ENCODE measurements at places on chromosomes 12 and 14. TPM values are rescaled to one million over a fixed set of nuclear protein-coding genes. Genes with fewer than 3 reads are reported as not detected.

DNA sequence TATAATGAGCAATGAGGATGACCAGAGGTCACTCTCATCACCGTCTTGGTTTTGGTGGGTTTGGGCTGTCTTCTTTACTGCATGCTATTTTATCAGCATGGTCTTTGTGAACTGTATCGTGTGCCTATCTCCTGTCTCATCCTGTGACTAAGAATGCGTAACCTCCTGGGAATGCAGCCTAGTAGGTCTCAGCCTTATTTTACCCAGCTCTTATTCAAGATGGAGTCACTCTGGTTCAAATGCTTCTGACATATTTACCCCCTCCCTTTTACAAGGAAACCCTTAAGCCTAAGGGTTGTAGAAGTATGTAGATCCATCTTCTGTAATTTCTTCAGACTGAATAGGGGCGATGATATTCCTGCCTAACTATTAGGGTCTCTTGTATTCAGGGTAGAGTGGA lies 8.4 kb downstream of the IFI27L1 start:
- no peak overlapping the region for H3K27ac ChIP-seq
- H3K4me3 ChIP-seq, result no peak overlapping the region
- DNase-seq, result no peak
- no peaks in the 10 kb centered on the region for H3K36me3 ChIP-seq
- H3K4me1 ChIP-seq, result no peaks in the 10 kb centered on the region
- H3K27me3 ChIP-seq, result no peaks in the 10 kb centered on the region

- peaks cover 2% of the 10 kb centered on the region for H3K27me3 ChIP-seq
- no peak overlapping the region for H3K27ac ChIP-seq
- peaks cover 8% of the 10 kb centered on the region for H3K4me1 ChIP-seq
- no peak for DNase-seq
- H3K36me3 ChIP-seq, result no peaks in the 10 kb centered on the region
- no peak overlapping the region for H3K4me3 ChIP-seq
Measured at GRCh38 chr12:80000831-80001230, 65.9 kb upstream of the PPP1R12A start.

Gene KRT6A
- total RNA-seq, result not detected

Gene GPR135
- 1.5 TPM for total RNA-seq

DNA sequence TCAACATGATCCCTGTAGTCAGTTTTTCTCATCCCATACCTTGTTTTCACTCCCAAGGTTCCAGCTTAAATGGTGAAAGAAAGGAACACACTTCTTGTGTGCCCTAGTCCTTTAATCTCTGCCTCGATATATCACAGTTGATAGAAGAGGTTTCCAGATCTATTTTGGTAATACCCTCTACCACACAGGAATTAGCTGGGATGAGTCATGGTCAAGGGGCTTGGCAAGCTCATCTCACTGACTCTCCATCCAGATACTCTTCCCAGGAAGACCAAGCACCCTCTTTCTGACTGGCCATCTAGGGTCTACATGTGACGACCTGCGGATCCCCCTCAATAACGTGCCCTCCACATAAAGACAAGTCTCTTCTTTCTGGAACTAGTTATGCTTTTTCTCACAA lies 277.9 kb downstream of the ITPR2 start:
- DNase-seq, result no peak
- H3K27me3 ChIP-seq, result no peaks in the 10 kb centered on the region
- peaks cover 51% of the 10 kb centered on the region for H3K36me3 ChIP-seq

Gene TPPP2
- total RNA-seq, result not detected

- no peak overlapping the region for H3K4me3 ChIP-seq
- DNase-seq, result no peak
- H3K27me3 ChIP-seq, result no peaks in the 10 kb centered on the region
- H3K36me3 ChIP-seq, result peaks cover 83% of the 10 kb centered on the region
- no peak overlapping the region for H3K27ac ChIP-seq
Measured at GRCh38 chr12:124420996-124421674, 126.2 kb downstream of the RFLNA start.

DNA sequence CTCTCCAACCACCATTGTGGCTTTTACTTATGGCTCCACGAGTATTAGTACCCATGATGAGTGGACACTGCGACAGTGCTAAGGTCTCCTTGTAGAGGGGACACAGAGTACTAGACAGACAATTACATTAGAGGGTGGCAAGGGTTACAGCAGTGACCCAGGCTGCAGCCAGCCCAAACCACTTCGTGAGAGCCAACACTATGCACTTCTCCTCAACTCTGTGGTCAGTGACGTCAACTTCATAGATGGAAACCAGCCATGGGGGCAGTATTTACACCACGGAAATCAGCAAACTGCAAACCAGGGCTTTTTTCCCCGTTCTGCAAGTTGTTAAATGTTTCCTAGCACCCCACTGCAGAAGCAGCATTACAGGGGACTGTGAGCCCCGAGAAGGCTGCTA lies 61.6 kb upstream of the ZFP36L1 start:
- no peaks in the 10 kb centered on the region for H3K27me3 ChIP-seq
- H3K4me3 ChIP-seq, result no peak overlapping the region
- H3K36me3 ChIP-seq, result no peaks in the 10 kb centered on the region
- no peak for DNase-seq

Gene LRRC23
- 7.7 TPM for total RNA-seq

Gene COX6A1
- 255 TPM for total RNA-seq

- H3K4me1 ChIP-seq, result no peaks in the 10 kb centered on the region
- no peaks in the 10 kb centered on the region for H3K36me3 ChIP-seq
- DNase-seq, result no peak
- peaks cover 17% of the 10 kb centered on the region for H3K27me3 ChIP-seq
Measured at GRCh38 chr14:76100236-76100635, 51.5 kb upstream of the GPATCH2L start.

Gene RNASE7
- total RNA-seq, result not detected

Gene NYNRIN
- 0.02 TPM for total RNA-seq

DNA sequence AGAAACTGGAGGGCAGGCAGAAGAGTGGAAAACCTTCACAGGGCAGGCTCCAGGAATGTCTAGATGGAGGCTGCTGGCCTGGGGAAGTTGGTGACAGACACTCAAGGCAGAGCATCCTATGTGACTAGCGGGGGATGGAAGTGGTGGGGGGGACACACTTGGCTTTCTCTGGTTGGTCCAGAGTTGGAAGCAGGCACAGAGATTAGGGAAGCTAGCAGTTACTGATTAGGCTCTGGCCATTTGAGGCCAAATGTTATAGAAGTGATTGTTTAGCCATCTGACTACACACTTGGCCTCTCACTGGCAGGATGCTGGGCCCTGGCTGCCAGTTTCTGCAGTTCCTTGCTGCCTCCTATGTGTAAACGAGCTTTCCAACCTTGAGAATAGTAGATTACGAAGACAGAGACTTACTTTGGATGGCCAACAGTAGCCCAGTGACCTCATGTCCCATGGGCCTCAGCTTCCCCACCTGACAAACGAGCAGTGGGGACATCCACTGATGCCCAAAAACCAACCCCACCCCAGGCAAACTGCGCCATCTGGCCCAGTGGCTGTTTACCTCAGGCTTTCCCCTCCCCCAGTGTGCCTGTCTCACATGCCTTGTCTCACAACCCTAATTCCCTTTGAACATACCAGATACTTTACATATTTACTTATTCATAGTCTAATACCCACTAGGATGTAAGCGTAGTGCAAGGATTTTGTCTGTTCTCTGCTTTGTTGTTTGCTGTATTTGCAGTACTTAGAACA lies 102.7 kb downstream of the PAPLN start:
- no peaks in the 10 kb centered on the region for H3K27me3 ChIP-seq
- H3K36me3 ChIP-seq, result peaks cover 19% of the 10 kb centered on the region
- no peak overlapping the region for H3K4me3 ChIP-seq
- H3K4me1 ChIP-seq, result no peaks in the 10 kb centered on the region

DNA sequence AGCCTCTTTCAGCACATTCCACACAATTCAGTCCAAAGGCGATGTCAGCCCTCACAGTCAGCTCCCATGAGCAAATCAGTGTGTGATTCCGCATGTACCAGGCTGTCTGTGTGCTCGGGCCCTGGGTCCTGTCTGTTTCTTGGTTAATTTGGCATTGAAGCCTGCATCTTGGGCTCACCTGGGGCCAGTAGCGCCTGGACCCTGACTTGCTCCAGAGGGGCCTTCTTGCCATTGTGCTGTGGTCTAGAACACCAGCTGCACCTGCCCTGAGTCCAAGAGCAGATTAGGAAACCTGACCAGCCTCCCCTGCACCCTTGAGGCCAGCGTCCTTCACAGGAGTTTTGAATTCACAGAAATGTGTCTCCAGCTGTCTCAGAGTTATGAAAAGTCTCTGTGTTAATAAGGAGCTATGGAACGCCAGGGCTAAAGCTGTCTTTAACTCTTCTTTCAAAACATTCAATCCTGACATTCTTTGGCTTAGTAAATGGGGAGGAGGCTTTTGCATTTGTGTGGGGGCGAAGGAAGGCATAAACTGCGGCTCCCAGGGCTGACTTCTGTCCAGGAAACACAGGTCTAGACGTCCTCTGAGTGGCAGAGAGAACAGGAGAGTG lies 102.2 kb downstream of the ARF6 start:
- H3K36me3 ChIP-seq, result peaks cover 2% of the 10 kb centered on the region
- no peak for DNase-seq
- no peak overlapping the region for H3K27ac ChIP-seq
- H3K4me1 ChIP-seq, result peaks cover 47% of the 10 kb centered on the region
- H3K27me3 ChIP-seq, result no peaks in the 10 kb centered on the region
- no peak overlapping the region for H3K4me3 ChIP-seq

Gene TRHDE
- total RNA-seq, result not detected

Gene PLEKHG7
- 3.4 TPM for total RNA-seq

GRCh38 chr14:51453869-51454268 lies 197.8 kb upstream of the FRMD6 start:
- H3K4me3 ChIP-seq, result no peak overlapping the region
- H3K36me3 ChIP-seq, result no peaks in the 10 kb centered on the region
- no peak overlapping the region for H3K27ac ChIP-seq

Gene PRH2
- total RNA-seq, result not detected

Gene TMEM30B
- total RNA-seq, result not detected

Gene LRRC10
- not detected for total RNA-seq

Gene INSM2
- total RNA-seq, result not detected
